ENCODE measurements at places on chromosomes 5 and 9.

DNA sequence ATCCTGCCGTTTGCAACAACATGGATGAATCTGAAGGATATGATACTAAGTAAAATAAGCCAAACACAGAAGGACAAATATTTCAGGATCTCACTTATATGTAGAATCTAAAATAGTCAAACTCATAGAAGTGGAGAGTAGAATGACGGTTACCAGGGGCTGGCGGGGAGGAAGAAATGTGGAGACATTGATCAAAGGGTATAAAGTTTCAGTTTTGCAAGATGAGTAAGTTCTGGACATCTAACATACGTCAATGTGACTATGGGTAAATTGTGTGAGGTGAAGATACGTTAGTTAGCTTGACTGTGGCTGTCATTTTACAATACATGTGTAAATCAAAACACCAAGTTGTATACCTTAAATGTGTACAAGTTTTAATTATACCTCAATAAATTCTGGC is 200.3 kb downstream of the SNX18 start:
- no peak for DNase-seq

DNA sequence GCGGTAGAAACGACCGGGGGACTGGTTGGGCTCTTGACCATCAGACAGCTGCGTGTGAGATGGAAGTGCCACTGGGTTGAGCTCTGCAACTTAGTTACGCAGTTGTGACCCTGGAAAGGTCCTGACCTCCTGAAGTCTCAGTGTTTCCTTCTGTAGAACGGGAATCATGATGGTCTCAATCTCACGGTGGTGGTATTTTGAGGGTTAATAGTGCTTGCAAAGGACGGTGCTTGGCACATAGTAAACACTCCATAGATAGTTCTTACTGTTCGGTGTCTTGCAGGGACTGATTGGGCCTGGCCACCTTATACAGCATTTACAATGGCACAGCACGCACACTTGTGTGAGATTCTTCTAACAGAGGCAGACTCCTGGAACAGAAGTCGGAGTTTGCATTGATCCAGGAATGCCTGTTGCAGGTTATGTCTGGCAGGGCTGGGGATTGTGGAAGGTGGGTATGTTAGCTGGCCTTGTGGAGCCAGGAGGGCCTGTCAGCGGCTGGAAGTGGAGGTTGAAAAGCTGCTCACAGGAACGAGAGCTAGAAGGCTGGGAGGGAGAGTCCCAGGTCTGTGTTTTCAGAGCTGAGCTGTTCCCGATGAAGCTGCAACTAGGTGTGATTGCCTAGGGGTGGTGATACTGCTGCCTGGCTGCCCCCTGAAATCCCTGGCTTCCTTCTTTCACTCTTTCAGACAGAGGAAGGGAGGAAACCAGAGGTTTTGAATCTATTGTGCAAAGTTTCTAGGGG is 962 bp upstream of the TXN start:
- peak; percentile 50 for DNase-seq

DNA sequence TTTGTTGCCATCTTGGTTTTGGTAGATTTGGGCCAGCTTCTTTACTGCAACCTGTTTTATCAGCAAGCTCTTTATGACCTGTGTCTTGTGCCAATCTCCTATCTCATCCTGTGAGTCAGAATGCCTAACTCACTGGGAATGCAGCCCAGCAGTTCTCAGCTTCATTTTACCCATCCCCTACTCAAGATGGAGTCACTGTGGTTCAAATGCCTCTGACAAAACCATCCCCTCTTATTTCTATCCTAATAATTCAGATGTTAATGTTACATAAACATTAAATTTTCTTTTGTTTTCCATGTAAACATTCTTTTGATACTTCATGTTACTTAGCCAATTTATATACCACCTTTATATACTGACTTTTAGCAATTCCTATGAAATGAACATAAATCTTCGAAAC is 746.3 kb downstream of the CDH18 start:
- DNase-seq: no peak

- peak; percentile 96 for DNase-seq
Observed at GRCh38 chr5:95842854-95843544, 20.5 kb upstream of the GLRX start.

- no peak for DNase-seq
Observed at GRCh38 chr5:88487066-88487465, 218.4 kb upstream of the TMEM161B start.

DNA sequence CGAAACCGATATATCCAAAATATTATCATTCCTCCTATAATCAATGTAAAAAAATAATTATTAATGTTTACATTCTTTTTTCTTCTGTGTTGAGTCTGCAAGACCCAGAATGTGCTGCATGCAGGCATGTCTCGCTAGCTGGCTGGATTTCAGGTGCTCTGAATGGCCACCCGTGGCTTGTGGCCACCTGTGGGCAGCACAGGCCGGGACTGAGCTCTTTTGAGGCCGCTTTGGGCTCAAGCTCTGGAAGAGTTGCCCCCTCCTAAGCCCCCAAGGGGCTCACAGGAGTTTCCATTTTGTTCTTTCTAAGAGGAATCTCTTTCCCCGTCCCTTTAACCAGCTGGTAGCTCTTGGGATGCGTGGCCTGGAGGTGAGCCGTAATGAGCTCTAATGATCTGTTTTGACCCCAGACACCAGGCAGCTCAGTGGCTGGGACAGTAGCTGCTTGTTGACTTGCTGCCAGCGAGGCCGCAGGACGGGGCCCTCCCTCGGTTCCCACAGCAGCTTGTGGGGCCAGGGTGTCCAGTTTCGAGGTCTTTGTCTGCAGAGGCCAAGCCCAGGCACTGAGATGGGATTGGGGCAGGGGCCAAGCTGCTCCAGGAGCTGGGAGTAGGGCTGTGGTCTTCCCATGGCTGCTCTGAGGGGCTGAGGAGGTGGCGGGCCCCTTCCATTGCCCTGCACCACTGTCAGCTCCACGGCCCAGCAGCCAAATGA is 20.8 kb downstream of the ASS1 start:
- DNase-seq: no peak

GRCh38 chr9:18398038-18398437 is 75.9 kb upstream of the ADAMTSL1 start:
- DNase-seq: no peak

DNA sequence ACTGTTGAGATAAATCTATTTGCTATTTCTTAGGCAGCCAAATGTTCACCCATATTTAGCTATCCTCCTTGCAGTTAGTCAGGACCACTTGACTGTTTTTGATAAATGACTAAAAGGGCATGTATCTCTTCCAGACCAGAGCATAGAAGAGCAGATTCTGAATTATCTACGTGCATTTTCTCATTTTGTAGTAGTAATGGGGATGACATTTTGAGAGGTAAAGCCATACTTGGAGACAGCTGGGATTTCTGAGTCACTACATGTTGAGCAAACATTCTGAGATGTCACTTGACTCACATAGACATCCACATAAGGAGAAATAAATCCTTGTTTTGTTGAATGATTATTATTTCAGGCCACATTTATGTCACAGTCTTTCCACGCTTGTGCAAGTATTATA is 297.6 kb downstream of the CDH10 start:
- no peak for DNase-seq
